Cortex of kidney (tissue), 1 donor: ENCODE measurements at places on chromosomes 12 and 14.

DNA sequence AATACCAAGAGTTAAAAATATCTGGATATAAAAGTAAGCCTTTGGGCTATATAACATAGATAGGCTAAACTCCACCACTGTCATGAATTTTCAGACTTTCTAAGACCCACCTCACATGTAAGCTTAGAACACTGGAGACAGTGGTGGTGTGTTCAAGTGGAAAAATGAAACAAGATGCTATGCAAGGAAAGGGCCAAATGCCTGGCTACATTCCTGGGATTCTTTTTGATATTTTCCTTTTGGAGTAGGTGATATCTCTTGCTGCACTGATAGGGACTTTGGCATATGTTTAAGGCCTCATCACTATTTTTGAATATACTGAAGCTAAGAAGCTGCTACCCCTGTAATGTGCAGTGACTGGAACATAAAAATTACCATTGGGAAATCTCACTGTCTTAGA lies 341.3 kb downstream of the SLC16A7 start:
- DNase-seq: no peak

DNA sequence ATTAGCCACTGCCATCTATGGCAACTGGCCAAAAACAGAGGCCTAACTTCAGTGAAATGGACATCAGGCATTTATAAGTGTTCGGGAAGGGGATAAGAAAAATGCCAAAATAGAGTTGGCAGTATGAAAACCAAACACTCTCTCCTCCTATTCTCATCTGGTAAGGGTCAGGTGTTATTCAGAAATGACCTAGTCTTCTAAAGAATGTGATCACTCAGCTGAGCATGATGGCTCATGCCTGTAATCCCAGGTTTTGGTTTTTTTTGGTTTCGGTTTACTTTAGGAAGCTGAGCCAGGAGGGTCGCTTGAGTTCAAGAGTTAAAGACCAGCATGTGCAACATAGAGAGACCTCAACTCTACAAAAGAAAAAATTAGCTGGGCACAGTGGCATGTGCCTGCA lies 170.3 kb downstream of the GRIN2B start:
- DNase-seq: no peak

DNA sequence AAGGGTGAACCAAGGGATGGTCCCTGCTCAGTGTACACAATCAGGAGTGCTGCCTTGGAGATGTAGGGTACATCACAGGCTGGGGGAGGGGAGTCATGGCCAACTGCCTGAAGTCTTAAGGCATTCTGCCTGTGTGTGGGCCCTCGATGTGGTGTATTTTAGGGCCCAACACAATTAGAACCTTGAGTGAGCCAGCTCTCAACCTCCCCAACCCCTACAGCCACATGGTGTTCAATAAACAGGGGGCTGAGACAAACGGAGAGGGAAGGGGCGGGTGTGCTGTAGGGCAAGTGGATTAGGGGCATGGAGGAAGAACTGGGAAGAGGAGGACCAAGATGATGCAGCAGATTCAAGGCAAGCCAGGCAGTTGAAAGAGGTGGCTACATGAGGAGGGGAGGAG lies 8.6 kb upstream of the CHD4 start:
- no peak for DNase-seq

- no peak for DNase-seq
These were observed 222.9 kb downstream of the DPY19L2 start for GRCh38 chr12:63445224-63445880.

- no peak for DNase-seq
These were observed 74.9 kb downstream of the PCNX1 start for GRCh38 chr14:70982200-70982599.

DNA sequence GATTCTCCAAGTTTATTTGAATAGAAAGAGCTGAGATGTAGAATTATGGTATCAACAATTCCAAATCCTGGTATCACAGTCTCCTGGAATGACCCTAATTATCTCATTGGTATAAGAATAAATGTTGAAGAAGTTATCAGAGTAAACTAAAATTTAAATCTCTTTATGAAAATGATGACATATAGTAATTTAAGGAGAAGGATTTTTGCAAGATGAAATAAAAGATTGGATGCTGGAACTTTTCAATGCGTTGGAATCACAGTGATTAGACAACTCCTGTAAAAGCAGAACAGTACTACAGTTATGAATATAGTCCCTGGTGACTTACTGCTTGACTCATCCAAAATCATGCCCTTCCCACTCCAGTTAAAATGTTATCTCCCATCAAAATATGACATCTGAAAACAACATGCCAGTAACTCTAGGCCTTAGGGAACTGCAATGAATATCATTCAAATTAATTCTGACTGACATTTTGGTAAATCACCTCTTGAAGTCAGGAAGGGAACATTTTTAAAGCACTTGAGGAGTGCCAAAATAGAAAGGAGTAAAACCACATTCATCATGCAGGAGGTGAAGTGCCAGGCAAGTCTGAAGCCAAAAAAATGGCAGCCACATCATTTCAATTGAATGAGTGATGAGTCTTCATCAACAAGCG lies 197.8 kb upstream of the PRKD1 start:
- no peak for DNase-seq

GRCh38 chr14:53180272-53181221 lies 27.4 kb upstream of the DDHD1 start:
- no peak for DNase-seq

DNA sequence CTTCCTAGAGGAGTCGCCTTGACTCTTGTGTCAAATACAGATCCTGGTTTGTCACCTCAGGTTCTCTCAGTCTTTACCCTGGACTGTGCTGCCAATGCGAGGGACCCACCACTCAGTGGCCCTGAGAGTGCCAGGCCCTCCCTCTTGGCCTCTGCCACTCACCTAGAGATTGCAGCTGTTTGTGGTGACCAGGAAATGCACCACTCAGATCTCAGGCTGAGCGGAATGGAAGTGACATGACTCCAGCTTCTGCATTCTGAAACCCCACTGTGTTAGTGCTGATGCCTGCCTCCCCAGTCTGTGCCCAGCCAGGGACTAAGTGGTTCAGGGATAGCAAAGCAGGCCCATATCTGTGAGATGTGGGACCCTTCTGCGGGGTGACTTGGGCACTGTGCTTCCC lies 27.8 kb upstream of the NEDD1 start:
- no peak for DNase-seq

- DNase-seq: no peak
These were observed 157.5 kb upstream of the LRIG3 start for GRCh38 chr12:59077575-59078426.

- no peak for DNase-seq
These were observed 6.1 kb downstream of the CCDC184 start for GRCh38 chr12:48189331-48190125.

- DNase-seq: no peak
These were observed 40.5 kb downstream of the PSMA6 start for GRCh38 chr14:35332517-35333263.

- no peak for DNase-seq
These were observed 102.5 kb downstream of the ZFP36L1 start for GRCh38 chr14:68690089-68690958.

DNA sequence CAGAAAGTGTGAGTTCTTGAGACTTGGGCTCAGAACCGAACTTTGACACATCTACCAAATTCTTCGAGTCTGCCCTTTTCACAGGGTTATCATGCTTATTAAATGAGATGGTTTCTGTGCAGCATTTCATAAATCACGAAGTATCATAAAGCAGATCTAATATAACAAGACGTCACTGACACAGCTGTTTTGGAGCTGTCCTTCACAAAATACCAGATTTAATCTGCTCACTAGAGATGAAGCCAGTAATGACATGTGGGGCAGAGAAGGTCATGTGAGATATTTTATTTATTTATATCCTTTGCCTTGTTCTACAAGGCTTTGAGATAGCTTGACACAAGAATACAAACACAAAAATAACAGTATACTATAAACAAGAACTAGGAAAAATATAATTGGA lies 127.0 kb downstream of the RPAP3 start:
- no peak for DNase-seq

DNA sequence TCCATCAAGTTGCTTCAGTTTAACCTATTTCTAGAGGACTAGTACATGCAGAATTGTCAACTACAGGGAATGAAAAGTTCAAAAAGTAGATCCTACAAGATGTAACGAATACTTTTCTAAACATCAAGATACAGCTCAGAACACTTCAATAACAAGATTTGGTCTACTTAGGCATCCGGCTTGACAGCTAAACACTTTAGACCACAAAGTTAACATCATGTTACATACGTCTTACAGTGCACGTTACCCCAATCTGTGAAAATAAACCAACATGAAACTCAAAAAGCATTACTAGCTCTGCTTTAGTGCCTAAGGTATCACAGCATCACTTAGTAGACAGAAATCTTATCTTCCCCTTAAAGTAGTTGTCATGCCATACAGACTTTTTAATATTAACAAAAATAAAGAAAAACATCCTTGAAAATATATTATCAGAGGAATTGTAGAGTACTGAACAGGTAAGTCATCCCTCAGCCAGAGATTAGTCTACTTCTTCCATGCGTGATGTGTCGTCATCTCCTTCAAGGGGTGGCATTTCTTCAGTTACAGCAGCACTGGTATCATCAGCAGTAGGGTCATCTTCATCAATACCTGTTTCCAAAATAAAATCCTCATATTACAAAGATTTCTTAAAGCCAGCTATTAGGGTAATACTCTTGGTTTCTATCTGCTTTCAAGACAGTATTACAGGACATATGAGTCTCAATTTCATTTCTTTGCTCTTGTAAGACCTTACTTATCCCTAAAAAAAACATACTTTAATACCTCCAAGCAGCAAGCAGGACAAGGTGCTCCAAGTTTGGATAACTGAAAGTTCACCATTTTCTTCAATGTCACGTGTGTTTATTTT lies 5.4 kb downstream of the HSP90AA1 start:
- no peak for DNase-seq

DNA sequence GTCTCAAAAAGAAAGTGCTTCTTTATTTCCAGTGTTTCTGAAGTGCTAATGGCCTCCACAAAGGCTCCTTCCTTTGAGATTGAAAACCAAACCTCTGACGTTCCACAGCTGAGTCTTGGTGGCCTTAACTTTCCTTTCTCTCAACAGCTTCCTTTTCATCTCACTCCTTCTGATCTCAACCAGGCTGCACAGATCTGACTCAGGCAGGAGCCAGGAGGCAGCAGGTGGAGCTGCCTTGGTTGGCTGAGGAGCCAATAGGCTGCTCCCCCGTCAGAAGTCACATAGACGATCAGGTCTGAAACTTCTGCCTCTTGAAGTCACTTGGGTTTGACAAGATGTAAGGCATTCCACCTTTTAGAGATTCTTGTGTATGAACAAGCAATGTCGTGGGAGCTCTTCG lies 9.1 kb upstream of the KCNA5 start:
- no peak for DNase-seq

DNA sequence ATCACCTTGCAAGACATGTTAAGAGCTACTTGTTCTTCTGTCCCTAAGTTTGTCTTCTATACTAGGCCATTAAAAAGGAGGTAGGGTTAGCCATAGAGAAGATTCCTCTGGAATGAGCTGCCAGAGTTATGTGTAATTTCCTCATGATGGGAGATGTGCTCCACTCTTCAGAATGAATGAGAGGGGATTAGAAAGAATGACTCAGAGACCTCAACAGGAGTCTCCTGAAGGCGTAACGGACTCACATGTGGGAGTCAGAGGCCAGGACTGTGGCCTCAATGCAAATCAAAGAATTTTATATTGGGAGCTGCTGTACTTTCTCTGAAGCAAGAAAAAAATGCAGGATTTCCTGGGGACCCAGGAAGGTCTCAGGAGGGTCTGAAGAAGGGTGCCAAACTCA lies 87.8 kb upstream of the ATXN7L3B start:
- no peak for DNase-seq

DNA sequence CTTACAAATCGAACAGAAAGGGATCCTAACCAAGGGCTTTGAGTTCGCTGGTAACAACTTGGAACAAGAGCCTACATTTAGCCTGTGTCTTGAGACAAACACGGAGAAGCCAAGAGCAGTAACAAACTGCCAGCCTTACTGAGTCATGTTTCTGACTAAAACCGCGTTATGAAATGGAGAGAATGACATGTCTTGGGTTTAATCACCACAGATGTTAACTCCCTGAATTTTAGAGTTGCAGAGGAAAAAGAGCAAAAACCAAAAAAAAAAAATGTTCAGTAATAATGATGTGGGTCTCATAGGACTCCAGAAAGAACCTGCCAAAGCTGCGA lies 1.0 kb downstream of the BLTP3B start:
- no peak for DNase-seq

GRCh38 chr12:50276912-50277671 lies 6.2 kb downstream of the LIMA1 start:
- no peak for DNase-seq

- DNase-seq: no peak
These were observed 3.2 kb downstream of the OR4K2 start for GRCh38 chr14:19878029-19878642.

GRCh38 chr14:97298331-97298730 lies 501.1 kb downstream of the VRK1 start:
- no peak for DNase-seq

DNA sequence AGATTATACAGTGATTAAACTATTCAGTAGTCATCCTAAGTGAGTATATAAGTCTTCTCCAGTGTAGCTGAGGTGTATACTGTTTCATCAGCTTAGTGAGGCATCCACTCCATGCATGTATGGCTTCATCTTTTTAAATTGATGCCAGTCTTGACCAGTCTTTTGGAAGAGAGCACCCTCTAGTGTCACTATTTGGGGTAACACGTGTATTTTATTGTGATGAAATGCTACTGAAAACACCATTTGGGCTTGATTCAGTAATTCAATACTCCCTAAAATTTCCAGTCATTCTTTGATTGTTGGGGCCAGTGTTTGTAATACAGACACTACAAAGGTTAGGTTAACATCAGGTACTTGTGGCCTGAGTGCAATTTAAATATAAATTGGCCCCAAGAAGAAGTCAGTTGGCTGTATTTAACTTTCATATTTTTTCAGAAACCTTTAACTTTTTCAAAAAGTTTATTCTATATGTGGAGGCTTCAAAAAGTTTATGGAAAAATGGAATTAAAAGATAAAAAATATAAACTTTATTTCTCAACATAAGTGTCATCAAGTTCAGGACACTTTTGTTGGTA lies 35.3 kb downstream of the MIPOL1 start:
- DNase-seq: no peak

- DNase-seq: no peak
These were observed 25.8 kb upstream of the PHLDA1 start for GRCh38 chr12:76057326-76057725.

DNA sequence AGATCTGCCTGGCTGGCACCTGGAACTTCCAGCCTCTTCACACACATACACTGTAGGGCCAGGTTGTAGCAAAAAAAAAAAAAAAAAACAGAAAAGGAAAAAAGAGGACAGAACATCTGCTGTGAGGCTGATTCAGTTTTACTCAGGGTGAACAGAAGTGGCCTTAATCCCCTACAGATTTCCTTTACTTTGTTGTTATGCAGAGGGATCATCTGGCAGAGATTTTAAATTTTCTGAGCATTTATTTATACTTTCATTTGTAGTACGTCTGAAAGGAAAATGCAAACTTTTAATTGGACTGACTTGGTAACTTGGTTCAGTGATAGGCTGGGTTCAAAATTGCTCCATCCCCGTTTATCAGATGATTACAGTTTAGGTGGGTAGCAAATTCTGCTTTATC lies 50.8 kb upstream of the PRICKLE1 start:
- no peak for DNase-seq
